ENCODE measurements at places on chromosomes 2 and 18.

GRCh38 chr2:150028322-150028721 lies 440.7 kb upstream of the MMADHC start:
- DNase-seq = no peak

DNA sequence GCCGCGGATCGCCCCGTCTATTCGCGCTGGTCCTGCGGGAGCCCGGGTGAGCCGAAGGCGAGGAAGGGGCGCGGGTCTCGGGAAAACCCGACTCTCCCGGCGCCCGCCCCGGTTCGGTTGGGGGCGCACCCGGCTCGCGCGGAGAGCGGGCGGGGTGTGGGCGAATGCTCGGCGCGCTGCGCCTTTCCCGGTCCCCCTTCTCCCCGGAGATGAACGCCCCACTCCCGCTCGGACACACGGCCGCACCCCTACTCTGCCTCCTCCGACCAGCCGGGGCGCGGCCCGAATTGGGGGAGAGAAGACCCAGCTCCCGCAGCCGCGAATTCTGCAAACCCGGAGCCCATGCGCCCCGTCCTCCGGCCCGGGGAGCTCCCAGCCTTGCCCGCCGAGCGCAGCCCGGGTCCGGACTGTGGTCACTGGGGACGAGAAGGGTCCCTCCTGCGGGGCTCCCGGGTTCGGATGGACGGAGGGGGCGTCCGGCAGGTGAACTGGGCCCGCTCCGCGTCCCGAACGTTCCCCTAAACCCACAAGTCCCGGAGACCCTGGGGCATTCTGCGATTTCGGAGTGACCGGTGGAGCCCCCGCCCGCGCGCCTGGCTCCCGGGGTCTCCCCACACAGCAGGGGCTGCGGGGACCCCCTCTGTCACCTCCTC lies 734 bp downstream of the KCNG2 start:
- DNase-seq = no peak

GRCh38 chr18:55845221-55845620 lies 257.2 kb upstream of the TCF4 start:
- no peak for DNase-seq

DNA sequence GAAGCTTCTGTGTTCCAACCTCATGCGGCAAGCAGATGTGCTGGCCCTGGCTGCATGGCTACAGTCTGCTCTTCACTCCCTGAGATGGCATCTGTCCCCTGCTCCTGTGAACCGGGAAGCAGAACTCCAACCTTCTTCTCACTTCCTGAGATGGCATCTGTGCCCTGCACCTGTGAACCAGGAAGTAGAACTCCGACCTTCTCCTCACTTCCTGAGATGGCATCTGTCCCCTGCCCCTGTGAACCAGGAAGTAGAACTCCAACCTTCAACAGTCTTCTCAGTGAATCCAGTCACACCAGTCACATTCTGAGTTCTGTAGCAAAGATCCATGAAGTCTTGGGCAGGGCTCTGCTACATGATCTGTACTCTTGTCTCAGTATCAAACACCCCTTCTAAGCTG lies 887.2 kb upstream of the KLHL29 start:
- DNase-seq = no peak

DNA sequence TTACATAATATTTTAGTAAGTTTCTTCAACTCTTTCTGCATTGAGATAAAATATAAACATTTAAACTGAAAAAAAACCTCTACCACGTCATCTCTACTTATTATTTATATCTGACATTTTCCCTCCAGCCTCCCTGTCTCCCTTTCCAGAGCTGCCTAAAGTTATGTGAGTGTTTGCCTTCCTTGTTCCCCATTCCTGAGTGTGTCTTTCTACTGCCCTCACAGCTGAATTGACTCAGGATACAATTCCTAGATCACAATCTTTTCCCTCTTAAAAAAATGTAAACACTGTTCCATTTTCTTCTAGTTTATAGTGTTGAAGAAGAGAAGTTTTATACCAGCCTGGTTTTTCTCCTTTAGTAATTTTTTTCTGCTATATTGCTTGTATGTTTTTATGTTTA lies 5.3 kb downstream of the TRPM8 start:
- no peak for DNase-seq

- DNase-seq = no peak
These were observed 5.1 kb downstream of the SULT1C3 start for GRCh38 chr2:108244667-108245414.

GRCh38 chr2:208552943-208553342 lies 146.4 kb downstream of the PTH2R start:
- no peak for DNase-seq

GRCh38 chr18:47802802-47803201 lies 127.7 kb downstream of the SMAD2 start:
- no peak for DNase-seq

DNA sequence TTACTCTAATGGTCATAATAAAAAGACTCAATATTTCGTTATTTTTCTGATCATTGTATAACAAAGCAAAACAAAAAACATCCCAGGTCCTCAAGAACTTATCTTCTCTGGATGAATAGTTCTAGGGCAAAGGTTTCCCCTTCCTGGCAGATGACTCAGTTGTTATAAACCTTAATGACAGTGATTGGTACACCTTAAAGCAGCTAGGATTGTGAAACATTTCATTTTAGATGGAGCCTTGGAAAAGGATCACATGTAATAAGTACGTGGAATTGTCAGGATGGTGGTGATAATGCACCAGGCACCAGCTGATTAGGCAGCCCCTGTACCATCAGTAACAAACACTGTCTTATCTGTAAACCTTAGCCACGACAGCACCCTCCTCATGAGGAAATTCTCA lies 47.2 kb downstream of the MEP1B start:
- no peak for DNase-seq

DNA sequence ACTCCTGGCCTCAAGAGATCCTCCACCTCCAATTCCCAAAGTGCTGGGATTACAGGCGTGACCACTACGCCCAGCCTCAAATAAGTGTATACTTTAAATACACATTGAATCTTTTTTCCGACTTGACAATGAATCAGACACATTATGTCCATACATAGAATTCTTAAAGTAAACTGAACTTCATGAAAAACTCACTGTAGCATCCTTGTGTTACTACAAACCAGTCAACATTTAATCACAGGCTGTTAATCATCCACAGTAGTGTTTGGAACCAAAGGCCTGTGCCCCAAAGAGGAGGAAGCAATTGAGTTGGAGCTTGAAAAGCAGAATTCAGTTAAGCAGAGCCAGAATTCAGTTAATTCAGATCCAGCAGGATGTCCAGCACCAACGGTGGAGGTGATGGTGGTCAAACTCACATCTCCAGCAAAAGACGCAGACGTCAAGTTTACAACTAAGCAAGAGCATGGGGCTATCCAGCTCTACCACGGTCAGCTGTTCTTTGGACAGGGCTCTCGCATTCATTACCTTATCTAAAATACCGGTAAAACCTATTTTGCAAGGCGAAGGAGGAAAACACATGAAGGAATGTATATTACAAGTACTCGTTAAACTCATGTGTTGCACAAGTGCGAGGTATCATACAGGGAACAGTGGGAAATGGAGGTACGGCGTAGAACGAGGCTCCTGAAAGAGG lies 1.2 kb downstream of the SLC39A6 start:
- DNase-seq = peak; percentile 7

- peak; percentile 76 for DNase-seq
These were observed 121.2 kb downstream of the ZNF521 start for GRCh38 chr18:25230658-25231326.

GRCh38 chr18:74457043-74457724 lies at the start of gene DIPK1C:
TSS of gene DIPK1C (minus strand) at chr18:74457308. CDS start at chr18:74457259, 49 bp downstream.
- DNase-seq = no peak

GRCh38 chr2:44459739-44460138 lies 98.0 kb downstream of the CAMKMT start:
- DNase-seq = no peak

- DNase-seq = no peak
These were observed 217.2 kb upstream of the NXPH2 start for GRCh38 chr2:138997346-138997745.

GRCh38 chr2:46193356-46193755 lies 103.9 kb upstream of the EPAS1 start:
- no peak for DNase-seq

- DNase-seq = no peak
These were observed 305.4 kb upstream of the LYPD1 start for GRCh38 chr2:132975193-132976105.
